ENCODE measurements at places on chromosomes 5 and 9.
A peak's percentile ranks its signal among the peaks of the same experiment; 100 is the strongest.

DNA sequence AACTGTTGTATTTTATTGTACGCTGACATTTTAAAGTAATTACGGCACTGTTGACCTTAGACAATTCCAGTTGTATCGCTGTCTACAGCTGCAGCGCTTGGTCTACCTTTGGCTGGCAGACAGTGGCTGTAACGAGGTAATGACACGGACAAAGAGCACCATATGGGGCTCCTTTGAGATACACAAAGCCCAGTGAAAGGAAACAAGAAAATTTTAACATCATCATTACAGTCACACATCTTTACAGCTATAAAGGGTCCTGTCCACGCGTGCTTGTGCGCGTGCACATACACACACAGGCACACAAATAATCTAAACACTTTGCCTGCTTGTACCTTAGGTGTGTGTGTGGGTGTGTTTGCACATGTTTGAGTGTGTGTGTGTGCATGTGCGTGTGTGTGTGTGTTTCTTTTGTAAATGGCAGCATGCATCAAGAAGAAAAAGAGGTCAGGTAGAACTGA is 946.0 kb downstream of the NR2F1-AS1 start:
- no peak for DNase-seq

- DNase-seq = peak; percentile 80
Observed at GRCh38 chr5:74851684-74852353, 14.4 kb downstream of the FAM169A start.

DNA sequence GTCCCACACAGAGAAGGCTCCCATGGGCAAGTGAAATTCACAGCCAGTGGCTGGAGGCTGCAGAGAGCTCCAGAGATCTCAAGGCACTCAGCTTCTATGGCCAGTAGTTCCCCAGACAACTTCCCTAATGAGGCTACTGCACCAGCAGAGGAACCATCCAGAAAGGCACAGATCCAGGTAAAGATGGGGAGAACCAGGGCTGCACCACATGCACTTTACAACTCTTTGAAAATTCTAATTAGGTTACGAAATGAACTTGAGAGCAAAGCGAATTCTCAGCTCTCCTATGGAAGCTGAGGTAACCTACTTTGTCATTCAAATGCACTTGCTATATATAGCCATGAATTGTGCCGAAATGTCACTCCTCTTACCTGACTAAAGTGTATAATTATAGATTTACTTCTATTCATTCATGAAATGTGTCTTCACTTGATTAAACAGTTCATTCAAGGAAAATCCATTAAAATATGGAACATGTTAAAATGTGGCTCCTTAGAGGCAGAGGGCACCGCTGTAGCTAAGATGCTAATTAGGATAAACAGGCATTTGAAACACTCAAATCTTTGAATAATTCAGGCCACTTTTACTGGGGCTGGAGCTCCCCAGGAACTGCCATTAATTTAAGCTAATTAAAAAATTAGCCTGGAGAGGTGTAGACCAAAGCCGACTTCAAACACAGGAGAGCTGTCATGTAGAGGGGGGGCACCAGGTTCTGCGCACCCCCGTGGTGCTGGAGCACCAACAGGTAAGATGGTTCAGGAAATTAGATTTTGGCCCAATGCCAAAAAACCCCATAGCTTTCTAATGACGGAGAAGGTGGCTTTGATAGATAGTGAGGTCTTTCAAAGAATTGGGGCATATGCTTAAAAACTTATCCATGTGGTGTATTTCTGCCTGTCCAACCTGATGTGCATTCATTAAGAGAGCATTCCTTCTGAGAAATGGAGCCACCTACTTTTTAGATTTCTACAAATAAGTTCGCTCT is 204.1 kb downstream of the GABBR2 start:
- no peak for DNase-seq

DNA sequence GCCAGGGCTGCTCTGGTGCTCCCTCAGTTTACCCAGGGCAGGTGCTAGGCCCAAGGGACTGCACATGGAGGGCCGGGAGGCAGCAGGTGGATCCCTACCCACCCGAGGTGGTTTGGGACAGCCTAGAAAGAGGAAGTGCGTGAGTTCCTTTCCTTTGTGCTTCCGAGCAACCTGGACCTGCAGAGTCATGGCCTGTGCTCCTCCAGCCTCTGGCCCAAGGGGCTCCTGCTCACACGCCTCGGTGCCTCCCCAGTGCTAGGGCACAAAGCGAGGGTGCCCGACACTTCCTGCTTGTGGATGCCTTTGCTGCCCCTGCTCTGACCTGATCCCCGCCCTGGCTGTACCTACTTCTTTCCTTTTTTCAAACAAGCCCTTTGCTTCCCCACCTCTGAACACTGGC is 79.3 kb downstream of the RXRA start:
- no peak for DNase-seq

DNA sequence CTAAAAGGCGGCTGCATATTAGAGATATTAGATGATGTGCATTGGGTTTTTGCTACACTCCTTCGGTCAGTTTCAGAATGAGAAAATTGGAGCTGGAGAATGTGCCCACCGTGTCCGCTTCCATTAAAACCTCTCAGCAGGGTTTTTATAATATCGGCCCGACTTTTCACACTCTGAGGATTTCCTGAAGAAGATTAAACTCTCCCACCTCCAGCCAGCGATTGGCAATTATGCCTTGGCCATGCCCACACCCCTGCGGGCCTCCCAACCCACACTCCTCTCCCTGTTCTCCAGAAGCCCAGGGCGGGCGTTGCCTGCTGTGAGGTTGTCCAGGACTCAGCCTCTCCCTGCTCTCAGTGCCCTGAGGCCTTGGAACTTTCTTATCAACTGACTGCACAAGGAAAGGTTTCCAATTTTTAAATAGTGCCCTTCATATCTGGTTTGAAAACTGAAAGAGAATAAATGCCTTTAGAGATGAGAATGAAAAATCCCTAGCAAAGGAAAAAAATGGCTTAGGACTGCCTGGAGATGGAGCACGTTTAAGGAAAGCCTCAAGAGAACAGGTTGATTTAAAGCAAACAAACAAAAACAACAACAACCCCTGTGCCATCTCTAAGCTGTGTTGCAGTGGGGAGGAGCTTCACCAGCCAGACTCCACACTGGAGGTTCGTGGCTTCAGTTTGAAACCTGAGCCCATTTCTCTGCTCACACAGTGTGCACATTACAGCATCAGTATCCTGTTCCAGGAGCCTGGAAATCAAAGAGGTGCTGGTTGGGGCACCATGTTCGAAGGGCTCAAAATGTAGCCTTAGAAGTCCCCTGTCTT is 292.9 kb downstream of the NSG2 start:
- no peak for DNase-seq

- no peak for DNase-seq
Observed at GRCh38 chr5:56833325-56833724, 18.0 kb downstream of the MAP3K1 start.

- no peak for DNase-seq
Observed at GRCh38 chr5:98095072-98095471, 678.4 kb upstream of the RGMB start.

- DNase-seq = peak; percentile 58
Observed at GRCh38 chr5:122151640-122152039, 22.3 kb downstream of the ZNF474 start.
